ENCODE measurements at places on chromosomes 4 and X. TPM values are rescaled to one million over a fixed set of nuclear protein-coding genes. Genes with fewer than 3 reads are reported as not detected.
A peak's percentile ranks its signal among the peaks of the same experiment; 100 is the strongest.

The ADH1A gene
- total RNA-seq: not detected

- no peaks in the 10 kb centered on the region for H3K4me1 ChIP-seq
- DNase-seq: no peak
- no peak overlapping the region for H3K27ac ChIP-seq
- no peaks in the 10 kb centered on the region for H3K36me3 ChIP-seq
- H3K4me3 ChIP-seq: no peak overlapping the region
These were observed 492.8 kb upstream of the NR3C2 start for GRCh38 chr4:148934926-148935578.

The WWC2 gene
- 1.9 TPM for total RNA-seq

The TSPAN7 gene
- 0.74 TPM for total RNA-seq

- no peaks in the 10 kb centered on the region for H3K36me3 ChIP-seq
- no peaks in the 10 kb centered on the region for H3K27me3 ChIP-seq
- H3K4me3 ChIP-seq: no peak overlapping the region
- no peak for DNase-seq
- no peak overlapping the region for H3K27ac ChIP-seq
- H3K4me1 ChIP-seq: peaks cover 3% of the 10 kb centered on the region
These were observed 25.4 kb upstream of the CD99 start for GRCh38 chrX:2665387-2666304.

DNA sequence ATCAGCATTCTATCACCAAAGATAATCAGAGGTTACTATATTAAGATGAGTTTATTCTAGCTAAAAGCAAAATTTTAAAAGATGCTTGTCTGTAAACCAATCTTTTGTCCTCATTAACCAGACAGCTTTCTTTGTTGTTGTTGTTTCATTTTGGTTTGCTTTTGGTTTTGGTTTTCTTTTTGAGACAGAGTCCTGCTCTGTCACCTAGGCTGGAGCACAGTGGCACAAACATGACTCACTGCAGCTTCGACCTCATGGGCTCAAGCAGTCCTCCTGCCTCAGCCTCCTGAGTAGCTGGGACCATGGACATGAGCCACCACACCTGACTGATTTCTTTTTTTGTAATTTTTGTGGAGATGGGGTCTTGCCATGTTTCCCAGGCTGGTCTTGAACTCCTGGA lies 102.9 kb downstream of the COX18 start:
- peaks cover 2% of the 10 kb centered on the region for H3K36me3 ChIP-seq
- peak; percentile 5 for DNase-seq
- H3K4me1 ChIP-seq: no peaks in the 10 kb centered on the region
- peaks cover 19% of the 10 kb centered on the region for H3K27me3 ChIP-seq

- DNase-seq: no peak
- H3K4me3 ChIP-seq: no peak overlapping the region
- peak overlapping the region; percentile 96 for H3K27ac ChIP-seq
- H3K27me3 ChIP-seq: no peaks in the 10 kb centered on the region
These were observed 53.0 kb downstream of the MSN start for GRCh38 chrX:65720381-65720964.

- H3K27ac ChIP-seq: no peak overlapping the region
- peaks cover 42% of the 10 kb centered on the region for H3K36me3 ChIP-seq
- no peak overlapping the region for H3K4me3 ChIP-seq
- peaks cover 25% of the 10 kb centered on the region for H3K4me1 ChIP-seq
- no peak for DNase-seq
- no peaks in the 10 kb centered on the region for H3K27me3 ChIP-seq
These were observed 81.8 kb downstream of the ZNF718 start for GRCh38 chr4:206054-206453.

The AREG gene
- total RNA-seq: 0.67 TPM

GRCh38 chr4:136412708-136413107 lies 1119.6 kb downstream of the PCDH18 start:
- no peak overlapping the region for H3K4me3 ChIP-seq
- H3K36me3 ChIP-seq: no peaks in the 10 kb centered on the region
- no peaks in the 10 kb centered on the region for H3K4me1 ChIP-seq
- no peak overlapping the region for H3K27ac ChIP-seq
- DNase-seq: no peak

The UGT2B10 gene
- not detected for total RNA-seq

DNA sequence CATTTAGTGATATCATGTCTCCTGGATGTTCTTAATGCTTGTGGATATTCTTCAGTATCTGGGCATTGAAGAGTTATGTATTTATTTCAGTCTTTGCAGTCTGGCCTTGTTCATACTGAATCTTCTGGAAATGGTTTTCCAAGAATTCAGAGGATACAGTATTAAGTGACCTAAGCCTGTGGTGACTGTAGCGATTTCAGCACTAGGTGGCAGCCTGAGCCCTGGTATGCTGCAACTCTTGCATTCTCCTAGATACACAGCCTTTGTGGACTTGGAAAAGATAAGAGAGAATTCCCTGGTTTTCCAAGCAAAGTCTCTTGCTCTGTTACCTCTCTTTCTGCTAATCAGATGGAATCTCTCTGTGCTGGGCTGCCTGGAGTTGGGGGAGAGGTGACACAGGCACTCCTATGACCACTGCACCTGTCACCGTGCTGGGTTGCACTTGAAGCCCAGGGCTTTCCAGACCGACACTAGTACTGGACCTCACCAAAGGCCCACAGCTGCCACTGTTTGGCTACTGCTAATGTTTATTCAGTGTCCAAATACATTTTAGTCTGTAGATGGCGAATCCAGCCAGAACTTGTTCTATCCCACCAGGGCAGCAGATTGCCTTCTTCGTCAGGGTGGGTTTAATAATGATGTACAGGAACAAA lies 19.3 kb upstream of the SPIN2A start:
- no peak overlapping the region for H3K4me3 ChIP-seq
- peaks cover 9% of the 10 kb centered on the region for H3K36me3 ChIP-seq
- no peaks in the 10 kb centered on the region for H3K4me1 ChIP-seq
- DNase-seq: no peak

The TMEM35A gene
- not detected for total RNA-seq

- no peaks in the 10 kb centered on the region for H3K27me3 ChIP-seq
- peaks cover 47% of the 10 kb centered on the region for H3K4me1 ChIP-seq
- DNase-seq: peak; percentile 56
These were observed 8.1 kb downstream of the SH3BP2 start for GRCh38 chr4:2800691-2801596.

DNA sequence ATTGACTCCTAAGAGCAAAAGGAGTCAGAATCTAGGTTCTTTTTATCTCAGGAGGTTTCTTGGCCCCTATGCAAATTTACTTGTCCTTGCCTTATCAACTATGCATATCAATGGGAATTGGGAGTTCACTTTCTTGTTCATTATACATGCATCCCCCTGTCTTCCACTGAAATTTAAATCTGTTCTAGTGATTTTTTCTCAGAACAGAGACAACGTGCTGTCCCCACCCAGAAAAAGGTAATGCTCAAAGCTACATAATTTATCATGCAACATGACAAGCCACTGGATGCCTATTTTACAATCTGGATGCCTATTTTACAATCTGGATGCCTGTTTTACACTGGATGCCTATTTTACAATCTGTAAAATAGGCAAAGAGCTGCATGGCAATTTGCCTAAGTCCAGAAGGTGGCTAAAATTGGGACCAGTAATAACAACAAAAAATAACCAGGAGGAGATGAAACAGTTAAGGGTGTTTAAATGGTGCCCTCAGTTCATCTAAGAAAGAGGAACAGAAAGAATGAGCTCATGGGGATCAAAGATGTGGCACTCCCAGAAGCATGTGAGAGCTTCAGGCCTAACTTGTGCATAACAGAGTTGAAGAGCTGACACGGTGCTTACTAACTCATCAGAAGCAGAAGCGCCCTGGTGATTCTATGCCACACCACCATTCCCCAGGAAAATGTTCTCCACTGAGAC lies 537.8 kb upstream of the BOD1L1 start:
- no peak overlapping the region for H3K27ac ChIP-seq
- no peak for DNase-seq
- H3K36me3 ChIP-seq: no peaks in the 10 kb centered on the region
- H3K4me1 ChIP-seq: no peaks in the 10 kb centered on the region
- H3K27me3 ChIP-seq: no peaks in the 10 kb centered on the region

DNA sequence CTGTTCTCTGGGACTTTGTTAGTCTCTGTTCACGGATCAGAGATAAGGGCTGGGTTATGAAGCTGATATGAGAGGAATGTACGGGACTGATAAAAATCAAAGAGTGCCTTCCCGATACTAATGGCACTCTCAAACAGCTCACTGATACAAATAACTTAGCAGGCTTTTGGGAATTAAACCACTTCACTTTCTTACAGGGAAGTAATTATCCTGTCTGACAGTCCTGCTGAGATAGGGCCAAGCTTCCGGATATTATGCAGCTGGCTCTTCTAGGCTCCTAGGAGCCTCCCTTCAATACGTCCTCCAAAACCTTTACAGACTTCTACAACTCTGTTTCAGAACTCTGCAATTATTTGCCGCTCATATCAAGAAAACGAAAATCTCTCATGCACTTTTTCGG lies 418.0 kb downstream of the NLGN4X start:
- no peak for DNase-seq
- no peaks in the 10 kb centered on the region for H3K36me3 ChIP-seq
- H3K4me3 ChIP-seq: no peak overlapping the region
- H3K27ac ChIP-seq: no peak overlapping the region
- H3K27me3 ChIP-seq: no peaks in the 10 kb centered on the region

The HSD17B11 gene
- 21.2 TPM for total RNA-seq

DNA sequence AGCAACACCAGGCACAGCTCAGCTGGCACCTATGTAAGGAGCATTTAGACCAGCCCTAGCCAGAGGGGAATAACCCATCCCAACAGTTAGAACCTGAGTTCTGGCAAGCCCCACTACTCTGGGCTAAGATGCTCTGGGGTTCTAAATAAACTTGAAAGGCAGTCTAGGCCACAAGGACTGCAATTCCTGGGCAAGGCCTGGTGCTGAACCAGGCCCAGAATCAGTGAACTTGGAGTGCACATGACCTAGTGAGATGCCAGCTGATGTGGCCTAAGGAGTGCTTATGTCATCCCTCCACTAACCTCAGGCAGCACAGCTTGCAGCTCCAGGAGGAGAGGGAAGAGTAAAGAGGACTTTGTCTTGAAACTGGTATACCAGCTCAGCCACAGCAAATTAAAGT lies 7.6 kb upstream of the PRRG3 start:
- DNase-seq: no peak
- no peaks in the 10 kb centered on the region for H3K27me3 ChIP-seq
- H3K4me3 ChIP-seq: no peak overlapping the region
- no peaks in the 10 kb centered on the region for H3K36me3 ChIP-seq
- H3K27ac ChIP-seq: no peak overlapping the region

The LONRF3 gene
- 1.9 TPM for total RNA-seq

Measured in activated CD8-positive, alpha-beta T cell treated with anti-CD3 and anti-CD28 coated beads for 36 hours (primary cell).